SJSA1 (cell line): ENCODE measurements at places on chromosomes 11 and 22. TPM values are rescaled to one million over a fixed set of nuclear protein-coding genes. Genes with fewer than 3 reads are reported as not detected.

VSIG10L2 gene
- total RNA-seq, result not detected in 2 replicates

GRCh38 chr22:30243661-30244060, 2.9 kb downstream of the LIF start:
- DNase-seq, result no peak

- no peak for DNase-seq
Observed at GRCh38 chr11:77411137-77411707, 62.7 kb downstream of the PAK1 start.

DNA sequence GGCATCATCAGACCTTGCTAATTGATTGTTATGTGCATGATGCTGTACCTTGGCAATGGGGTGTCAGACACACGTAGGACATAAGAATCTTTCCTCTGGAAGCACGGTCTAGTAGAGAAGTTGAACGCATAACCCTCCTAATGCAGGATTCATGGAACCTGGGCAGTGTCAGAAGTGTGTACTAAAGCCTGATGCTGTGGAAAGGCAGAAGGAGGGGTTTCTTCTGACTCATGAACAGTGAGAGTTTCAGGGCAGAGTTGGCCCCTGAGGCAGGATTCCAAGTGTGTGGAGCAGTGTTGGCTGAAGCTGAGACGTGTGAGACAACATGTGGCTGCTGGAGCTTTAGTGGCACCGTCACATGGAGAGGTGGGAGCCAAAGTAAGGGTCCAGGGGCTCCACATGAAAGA, 3.5 kb downstream of the PANX1 start:
- DNase-seq, result peak; percentile 7

FAM83F gene
- not detected in 2 replicates for total RNA-seq

DNA sequence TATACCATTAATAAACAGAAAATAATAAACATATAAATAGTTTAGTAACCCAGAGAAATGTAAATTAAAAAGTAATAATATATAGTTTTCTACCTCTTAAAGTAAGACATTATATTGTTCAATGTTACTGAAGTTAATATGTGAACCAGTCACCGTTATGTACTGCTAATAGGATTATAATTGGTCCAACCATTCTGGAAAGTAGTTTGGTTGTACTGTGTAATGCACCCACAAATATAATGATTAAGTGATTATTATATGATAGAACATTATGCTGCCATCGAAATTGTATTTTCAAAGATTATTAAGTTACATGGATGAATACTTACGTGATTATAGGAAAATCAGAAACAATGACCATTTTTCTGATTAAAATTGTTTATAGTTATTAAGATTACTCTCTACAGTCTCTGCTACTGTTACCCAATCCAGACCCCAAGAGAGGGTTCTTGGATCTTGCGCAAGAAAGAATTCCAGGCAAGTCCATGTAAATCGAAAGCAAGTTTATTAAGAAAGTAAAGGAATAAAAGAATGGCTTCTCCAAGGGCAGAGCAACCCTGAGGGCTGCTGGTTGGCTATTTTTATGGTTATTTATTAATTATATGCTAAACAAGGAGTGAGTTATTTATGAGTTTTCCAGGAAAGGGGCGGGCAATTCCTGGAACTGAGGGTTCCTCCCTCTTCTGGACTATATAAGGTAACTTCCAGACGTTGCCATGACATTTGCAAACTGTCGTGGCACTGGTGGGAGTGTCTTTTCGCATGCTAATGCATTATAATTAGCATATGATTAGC, 50.1 kb downstream of the ACER3 start:
- no peak for DNase-seq

OR4D5 gene
- not detected in 2 replicates for total RNA-seq

ANAPC15 gene
- total RNA-seq, result 23.5 and 46.9 TPM in 2 replicates

DNA sequence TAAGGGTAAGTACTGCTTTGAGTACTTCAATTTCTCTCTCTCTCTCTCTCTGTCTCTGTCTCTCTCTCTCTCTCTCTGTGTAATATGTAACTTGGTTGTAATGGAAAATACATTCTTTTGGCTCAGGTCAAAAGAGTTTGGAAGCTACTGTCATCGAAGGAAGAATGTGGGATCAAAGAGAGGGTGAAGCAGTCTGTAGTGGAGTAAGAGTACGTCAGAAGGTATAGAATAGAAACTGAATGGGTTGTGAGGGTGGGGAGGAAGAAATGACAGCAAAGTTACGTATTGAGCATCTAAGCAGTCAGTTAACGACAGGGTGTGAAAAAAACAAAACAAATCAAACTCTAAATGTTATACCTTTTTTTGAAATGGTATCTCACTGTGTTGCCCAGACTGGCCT, 10.0 kb downstream of the NCAM1 start:
- no peak for DNase-seq

SAA2 gene
- not detected in 2 replicates for total RNA-seq

DNA sequence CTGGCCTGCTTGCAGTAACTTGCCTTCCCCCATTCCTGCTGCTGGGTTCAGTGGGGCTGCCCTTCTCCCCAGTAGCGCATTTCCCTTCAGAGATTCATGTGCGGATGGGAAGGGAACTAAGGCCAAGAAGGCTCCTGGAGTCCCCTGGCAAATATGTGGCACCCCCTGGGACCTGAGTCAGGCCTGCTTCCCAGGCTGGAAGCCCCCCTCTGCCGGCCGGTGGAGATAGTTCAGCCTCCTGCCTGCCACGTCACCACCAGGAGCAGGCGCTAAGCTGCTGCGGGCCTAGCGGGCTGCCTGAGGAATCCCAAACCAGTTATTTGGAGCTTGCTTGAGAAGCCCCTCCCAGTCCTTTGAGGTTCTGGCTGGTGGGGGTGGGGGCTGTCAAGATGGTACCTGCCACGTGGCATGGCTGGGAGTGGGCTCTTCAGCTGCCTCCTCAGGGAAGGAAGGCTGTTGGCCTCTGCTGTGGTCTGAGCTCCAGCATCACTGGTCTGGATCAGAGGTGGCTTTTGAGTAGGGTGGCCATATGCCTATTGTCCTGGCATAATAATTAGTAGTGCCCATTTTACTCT, 2.0 kb downstream of the SERPINH1 start:
- peak; percentile 57 for DNase-seq

GRCh38 chr11:130781931-130782330, 134.3 kb downstream of the SNX19 start:
- DNase-seq, result peak; percentile 64

DNA sequence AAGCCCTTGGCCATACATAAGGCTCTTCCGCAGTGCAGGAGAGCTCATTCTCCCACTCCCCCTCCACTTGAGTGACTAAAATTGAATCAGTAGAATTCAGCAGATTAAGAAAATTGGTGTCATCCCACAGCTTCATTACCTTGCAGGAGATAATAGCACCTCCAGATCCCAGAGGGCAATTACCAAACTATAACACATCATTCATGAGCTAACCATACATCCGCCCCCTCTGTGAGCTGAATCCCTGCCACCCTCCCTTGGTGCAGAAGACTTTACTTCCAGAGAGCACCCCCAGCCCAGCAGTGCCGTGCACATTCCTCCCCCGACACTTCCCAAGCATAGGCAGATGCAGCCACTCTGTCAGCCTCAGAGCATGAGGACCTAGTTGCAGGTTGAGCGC, 496.5 kb upstream of the B3GAT1 start:
- no peak for DNase-seq

DNA sequence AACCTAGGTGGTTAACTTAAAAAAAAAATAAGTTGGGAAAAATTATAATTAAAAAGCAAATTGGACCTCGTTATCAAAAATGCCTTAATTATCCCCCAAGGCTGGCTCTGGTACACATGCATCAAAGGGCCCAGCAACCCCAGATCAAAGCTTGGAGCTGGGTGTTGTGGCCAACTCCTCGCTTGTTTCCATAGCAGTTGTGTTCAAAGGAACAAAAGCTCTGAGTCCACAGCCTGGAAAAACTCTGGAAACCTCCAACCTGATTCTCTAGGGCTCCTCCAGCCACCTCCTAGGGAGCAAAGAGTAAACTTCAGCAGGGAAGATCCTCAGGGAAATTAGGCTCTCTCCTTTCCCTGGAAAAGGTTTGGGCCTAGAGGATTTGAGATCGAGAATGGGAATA, 149.4 kb downstream of the NXPE2 start:
- DNase-seq, result no peak

DNA sequence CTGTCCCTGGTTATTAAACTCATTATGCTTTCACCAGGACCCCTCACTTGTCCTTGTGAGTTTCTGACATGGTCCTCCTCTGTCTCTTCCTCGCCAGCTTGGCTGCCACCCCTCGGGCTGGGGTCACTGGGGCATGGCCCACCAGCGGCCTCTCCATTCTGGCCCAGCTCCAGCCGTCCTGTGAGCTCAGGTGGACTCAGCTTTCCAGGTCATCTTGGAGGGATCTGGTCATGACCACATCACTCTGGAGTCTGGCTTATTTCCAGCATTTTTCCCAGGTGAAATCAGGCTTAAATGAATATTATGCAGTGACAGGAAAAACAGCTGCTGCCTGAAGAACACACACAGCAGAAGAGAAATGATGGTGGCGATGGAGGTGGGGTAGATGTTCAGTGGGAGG, 224.5 kb downstream of the ADAMTS15 start:
- no peak for DNase-seq

DNA sequence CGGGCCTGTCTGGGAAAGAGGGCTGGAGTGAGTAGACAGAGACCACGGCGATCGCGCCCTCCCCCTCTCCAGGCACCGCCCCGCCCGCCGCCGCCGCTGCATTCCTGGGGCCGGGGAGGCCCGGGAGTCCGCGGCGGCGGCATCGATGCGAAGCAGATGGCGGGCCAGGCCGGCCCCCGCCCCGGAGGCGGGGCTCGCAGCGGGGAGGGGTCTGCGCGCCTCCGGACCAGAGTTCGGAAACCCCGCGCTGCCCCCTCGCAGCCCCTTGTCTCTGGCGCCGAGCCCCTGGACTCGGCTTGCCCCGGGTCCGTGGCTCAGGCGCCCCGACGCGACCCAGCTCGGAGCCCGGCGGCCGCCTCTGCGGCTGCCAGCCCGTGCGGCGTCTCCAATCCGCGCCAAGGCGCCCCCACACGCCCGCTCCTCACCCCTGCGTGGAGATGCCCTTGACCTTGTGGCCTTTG, 1.3 kb downstream of the SCARF2 start:
- DNase-seq, result peak; percentile 66

DNA sequence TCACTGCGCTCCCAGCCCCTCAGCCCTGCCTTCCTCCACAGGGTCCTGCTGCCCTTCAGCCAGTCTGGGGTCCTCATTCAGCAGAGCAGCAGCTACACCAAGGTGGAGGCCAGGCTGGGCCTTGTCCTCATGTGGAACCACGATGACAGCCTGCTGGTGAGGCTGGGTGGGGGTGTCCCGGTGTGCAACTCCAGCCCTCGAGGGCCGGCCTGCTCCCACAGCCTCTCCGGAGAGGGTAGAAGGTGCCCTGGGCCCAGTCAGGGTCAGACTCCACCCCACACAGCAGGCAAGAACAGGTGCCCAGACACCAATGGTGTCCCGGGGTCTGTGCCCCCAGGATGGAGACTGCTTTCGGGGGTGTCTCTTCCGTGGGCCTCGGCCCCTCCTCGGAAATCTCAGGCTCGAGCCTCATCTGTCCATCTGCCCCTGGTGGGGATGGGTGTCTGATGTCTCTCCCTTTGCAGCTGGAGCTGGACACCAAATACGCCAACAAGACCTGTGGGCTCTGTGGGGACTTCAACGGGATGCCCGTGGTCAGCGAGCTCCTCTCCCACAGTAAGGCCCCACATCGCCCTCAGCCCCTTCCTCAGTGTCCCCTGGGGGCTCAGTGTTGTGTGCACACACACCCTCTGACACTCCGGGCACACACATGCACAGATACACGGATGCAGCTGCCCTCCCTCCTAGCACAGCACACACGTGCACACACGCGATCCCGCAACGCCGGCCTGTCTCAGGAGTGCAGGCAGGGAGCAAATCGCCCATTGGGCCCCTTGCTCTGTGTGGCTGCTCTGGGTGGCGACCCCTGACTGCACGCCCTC, 4.9 kb downstream of the MUC5AC start:
- no peak for DNase-seq

DNA sequence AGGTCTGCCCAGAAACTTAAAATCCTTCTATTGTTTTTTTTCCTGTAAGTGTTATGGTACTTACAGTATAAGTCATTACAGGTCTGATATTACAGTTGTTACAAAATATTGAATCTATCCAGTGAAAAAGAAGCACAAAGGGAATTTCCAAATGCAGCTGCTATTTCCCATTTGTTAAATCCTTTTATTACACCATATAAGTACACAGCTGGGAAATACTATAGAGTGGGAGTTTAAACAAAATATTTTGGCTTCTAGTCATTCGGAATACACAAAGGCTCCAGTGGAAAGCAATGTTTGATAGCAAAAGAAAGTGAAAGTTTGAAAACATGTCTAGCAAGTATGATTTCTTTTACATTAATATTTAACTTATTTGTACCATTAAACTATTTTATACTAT, 18.0 kb downstream of the SOX6 start:
- DNase-seq, result no peak

- peak; percentile 19 for DNase-seq
Observed at GRCh38 chr22:22576244-22576988, 17.4 kb upstream of the PRAME start.

GRCh38 chr11:107856981-107857517, 1.5 kb downstream of the SLC35F2 start:
- no peak for DNase-seq

DNA sequence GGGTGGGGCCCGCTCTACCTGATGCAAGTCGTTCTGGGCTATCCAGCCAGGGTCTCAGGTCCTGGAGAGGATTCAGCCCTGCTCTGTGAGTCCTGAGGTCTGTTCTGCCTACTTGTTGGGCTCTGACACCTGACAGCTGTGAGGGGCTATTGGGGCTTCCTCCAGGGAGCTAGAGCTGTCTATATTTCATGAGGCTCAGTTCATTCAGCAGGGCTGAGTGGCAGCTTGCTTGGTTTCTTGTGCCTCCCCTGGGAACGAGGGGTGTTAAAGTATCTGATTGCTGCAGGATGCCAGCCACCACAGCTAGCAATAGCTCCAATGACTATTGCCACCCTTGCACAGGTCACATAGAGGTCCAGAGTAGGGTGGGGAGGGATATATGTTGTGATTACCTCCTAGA, 26.7 kb downstream of the INSC start:
- DNase-seq, result no peak

- DNase-seq, result no peak
Observed at GRCh38 chr11:121800240-121800639, 315.8 kb downstream of the BLID start.

KRTAP5-2 gene
- not detected in 2 replicates for total RNA-seq

MB gene
- not detected in 2 replicates for total RNA-seq

GAL3ST3 gene
- total RNA-seq, result not detected in 2 replicates

DNA sequence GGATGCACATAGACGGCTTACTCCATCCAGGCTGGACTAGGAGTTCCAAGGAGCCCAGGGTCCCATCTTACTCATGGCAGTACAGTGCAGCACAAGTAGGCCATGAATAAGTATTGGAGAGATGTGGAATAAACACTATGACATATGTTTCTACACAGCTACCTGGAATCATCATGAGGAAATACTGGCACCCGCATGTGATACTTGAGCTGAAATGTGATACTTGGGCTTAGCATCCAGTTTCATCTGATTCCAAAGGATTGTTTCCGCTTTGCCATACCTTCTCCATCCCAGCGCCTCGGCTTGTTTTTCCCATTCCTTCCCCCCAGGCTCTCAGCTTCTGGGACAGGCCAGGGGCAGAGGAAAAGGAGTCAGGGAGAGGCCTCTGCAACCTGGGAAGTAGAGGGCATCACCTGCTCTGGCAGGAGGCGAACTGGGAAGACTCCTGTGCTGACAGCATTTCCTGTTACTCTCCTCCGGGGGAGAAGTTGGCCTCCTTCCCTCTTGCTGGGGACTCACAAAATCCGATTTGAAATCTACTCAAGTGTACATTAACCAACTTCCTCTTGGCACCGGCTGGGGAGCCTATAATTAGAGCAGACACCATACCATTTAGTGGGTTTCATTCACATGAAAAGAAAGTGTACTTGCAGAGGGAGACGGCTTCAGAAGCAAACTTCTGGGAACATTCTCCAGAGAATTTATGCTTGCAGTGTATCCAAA, 187.8 kb downstream of the MIAT start:
- no peak for DNase-seq
